ENCODE measurements at places on chromosomes 16 and 17.
A peak's percentile ranks its signal among the peaks of the same experiment; 100 is the strongest.

DNA sequence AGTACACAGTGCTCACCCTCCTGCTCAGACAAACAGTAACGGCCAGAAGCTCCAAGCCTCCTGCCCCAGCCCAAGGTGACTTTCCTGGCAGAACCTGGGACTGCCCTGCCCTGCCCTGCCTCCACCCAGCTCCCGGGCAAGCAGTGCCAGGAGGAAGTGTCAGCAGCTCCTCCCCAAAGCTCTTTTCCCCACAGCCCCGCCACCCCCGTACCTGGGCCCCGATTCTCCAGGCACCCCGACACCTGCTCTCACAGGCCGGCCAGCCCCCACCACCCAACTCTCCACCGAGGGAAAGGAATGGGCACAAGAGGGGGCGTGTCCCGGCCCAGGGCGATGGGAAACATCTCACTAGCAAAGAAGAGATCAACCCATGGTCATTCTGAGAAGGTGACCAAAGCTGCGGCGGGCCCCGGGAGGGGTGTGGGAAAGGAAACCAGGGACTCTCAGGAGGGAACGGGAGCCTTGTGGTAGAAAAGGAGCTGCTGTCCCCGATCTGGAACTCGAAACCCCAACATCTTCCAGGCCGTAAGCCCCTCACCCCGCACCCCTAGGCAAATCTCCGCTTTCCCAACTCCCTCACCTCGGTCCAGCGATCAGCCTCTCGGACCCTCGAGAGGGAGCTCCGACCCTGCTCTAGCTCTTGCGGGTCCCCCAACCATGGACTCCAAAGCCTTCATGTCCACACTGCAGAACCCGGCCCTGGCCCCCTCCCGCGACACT, 1.2 kb downstream of the BCAR1 start:
- no peak for DNase-seq

- no peak for DNase-seq
These were observed 47.6 kb downstream of the FZD2 start for GRCh38 chr17:44604768-44605485.

DNA sequence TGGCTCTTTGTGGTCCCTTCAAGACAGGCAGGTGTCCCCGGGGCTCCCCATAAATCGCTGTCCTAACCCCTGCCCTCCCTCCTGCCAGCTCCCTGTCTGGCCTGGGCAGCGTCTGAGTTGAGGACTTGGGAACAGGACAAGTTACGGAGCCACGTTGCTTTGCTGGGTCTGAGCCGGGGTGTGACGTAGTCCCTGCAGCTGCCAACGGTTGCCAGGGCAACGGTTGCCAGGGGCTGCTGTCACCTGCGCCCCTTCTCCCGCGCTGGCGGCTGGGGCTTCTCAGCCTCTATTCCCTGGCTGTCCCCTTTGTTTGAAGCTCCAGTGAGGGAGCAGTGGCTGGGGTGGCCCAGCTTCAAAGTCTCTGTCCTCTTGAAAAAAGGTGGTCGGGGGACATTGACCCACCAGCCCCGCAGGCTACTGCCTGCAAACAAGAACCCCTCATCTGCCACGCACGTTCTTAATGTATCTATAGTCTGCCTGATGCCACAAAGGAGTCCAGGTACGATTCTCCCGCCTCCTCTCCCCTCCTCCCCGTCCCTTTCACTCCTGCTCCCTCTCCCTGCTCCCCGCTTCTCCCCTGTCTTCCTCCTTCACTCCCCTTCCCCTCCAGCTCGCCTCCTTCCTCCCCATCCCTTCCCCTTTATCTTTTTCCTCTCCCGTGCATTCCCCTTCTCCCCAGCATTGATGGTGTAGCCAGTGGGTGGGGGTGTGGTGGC, 10.9 kb downstream of the ADGRG1 start:
- no peak for DNase-seq

DNA sequence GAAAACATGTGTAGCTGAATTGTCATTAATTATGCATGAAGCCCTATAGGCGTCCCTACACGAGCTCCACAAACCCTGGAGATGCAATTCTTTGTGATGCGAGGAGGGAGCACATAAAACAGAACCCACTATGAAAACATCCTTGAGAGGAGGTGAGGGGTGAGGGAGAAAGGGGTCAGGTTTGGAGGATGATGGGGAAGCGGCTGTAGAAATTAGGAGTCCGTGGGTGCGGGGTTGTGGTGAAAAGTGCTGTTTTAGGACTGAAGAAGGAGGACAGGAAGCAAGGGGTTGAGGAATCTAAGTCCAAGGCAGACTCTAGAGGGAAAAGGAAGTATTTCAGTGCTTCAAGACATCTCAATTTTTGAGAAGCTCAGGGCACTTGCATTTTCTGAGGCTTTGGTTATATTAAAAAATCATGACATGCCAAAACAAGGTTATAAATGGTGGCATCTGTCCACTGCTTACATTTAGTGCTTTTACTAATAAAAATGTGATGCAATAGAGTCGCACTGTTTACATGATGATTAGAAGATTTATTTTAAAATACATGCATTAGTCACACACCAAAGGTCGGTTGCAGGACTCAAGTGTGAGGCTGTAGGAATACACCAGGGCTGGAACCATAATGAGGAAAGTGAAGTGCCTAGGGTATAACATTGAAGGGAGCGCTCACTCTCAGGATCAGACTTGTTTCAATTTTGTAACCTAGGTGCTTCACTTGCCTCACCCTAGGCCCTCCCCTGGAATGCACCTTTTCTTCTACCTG, 379.5 kb downstream of the HS3ST4 start:
- no peak for DNase-seq

DNA sequence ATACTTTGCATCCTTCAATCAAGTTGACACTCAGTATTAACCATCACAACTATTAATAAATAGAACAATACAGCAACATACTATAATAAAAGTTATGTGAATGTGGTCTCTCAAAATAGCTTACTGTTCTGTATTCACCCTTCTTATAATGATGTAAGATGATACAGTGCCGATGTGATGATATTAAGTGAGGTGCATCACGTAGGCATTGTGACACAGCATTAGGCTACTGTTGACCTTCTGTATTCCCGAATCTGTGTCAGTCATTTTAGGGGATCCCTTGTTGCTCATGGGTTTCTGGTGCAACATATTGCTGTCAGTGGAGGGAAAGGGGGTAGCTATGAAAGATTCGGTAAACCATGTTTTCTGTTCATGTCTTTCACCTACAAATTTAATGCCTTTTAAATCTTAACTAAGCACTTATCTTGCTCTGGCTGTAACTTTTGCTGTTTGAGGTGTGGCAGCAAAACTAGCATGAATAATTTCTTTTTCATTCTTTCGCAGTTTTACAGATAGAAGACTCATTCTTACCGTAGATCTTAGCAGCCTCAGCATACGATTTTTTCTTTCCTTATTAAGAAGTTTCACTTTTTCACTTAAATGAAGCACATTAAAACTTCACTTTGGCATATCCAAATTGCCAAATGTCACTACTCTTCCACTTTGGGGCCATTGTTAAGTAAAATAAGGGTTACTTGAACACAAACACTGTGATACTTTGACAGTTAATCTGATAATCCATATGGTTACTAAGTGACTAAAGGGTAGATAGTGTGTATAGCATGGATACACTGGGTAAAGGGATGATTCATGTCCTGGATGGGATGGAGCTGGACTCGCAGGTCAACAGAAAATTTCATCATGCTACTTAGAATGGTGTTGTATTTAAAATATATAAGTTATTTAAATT, 29.6 kb downstream of the NFAT5 start:
- no peak for DNase-seq

- DNase-seq: no peak
These were observed 18.8 kb downstream of the RPH3AL start for GRCh38 chr17:333626-334396.

GRCh38 chr17:10118788-10119130, 79.6 kb downstream of the GAS7 start:
- DNase-seq: no peak

- peak; percentile 39 for DNase-seq
These were observed at the start of gene TEKT1 for GRCh38 chr17:6831661-6832263. TSS of gene TEKT1 (minus strand) at chr17:6831729. CDS start at chr17:6830376, 1,353 bp downstream.

Measured in stimulated activated CD4-positive, alpha-beta T cell treated with anti-CD3 and anti-CD28 coated beads, Interleukin-15, amount 100 ng/mL, for 48 hours (primary cell).